AG08395 (cell line): ENCODE measurements at places on chromosomes 3 and 15.

GRCh38 chr3:195173657-195174056, 97.3 kb downstream of the XXYLT1 start:
- DNase-seq: no peak

DNA sequence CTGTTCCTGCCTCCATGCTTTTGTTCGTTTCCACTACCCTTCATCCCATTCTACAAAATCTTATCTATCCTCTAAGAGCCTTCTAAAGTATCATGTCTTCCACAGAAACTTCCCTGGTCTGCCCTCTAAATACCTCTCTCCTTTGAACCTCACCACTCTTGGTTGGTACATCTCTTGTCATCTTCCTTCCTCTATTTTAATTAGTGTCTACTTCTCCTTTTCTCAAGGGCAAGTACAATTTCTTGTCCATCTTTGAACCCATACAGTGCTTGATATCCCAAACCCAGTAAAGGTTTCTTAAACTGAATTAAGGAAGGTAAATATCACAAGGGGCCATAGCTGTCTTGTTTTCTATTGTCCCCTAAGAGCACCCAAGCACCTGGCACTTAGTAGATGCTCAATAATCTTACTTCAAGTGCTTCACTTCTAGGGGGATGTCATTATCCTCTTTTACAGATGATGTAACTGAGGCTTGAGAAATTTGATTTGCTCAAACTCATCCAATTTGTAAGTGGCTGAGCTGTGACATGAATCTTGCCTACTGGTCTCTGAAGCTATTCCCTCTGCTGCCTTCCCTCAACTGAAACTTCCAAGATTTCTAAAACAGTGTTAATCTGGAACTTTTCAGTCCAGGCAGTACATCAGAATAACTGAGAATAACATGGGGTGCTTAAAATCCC, 2.6 kb upstream of the DAPK2 start:
- DNase-seq: no peak

- DNase-seq: no peak
These were observed 121.0 kb upstream of the NUDT16 start for GRCh38 chr3:131260525-131260924.

DNA sequence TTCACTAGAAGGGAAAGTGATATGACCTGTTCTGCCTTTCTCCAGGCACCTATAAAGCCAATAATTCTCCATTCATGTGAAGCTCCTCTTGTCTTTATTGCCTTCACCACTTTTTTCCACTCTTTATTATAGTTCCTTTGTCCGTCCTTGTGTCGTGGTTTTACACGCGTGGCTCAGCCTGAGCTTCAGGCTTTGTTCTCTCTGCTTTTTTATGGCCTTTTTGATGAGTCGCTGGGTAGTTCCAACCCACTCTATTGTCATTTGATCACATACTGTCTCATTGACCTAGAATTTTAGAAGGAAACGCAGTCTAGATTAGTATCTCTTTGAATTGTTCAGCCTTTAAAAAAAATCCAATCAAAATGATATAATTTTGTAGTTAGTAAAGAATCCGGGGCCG, 403.2 kb downstream of the PTPRG start:
- DNase-seq: no peak

GRCh38 chr3:44890852-44891251, 16.4 kb downstream of the TGM4 start:
- DNase-seq: no peak

DNA sequence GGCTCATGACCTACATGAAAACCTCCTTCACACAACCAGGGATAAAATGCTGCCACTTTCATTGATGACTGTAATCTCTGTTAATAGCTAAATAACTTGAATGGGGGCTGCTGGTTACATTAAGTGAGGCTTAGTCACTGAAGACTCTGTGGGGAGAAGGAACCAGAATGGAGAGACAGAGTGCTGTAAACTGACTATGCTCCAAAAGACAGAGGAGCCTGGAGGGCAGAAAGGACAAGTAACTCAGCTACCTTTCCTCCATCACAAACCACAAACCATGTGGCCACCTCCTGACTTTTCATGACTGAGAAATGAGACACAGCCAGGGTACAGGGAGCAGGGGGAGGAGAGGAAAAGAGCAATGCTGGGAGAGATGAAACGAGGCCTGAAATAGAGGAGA, 97.1 kb upstream of the TRIM42 start:
- no peak for DNase-seq

GRCh38 chr15:51312166-51313073, 26.0 kb downstream of the CYP19A1 start:
- no peak for DNase-seq

- DNase-seq: no peak
These were observed 40.7 kb downstream of the SNRK start for GRCh38 chr3:43326891-43327581.

DNA sequence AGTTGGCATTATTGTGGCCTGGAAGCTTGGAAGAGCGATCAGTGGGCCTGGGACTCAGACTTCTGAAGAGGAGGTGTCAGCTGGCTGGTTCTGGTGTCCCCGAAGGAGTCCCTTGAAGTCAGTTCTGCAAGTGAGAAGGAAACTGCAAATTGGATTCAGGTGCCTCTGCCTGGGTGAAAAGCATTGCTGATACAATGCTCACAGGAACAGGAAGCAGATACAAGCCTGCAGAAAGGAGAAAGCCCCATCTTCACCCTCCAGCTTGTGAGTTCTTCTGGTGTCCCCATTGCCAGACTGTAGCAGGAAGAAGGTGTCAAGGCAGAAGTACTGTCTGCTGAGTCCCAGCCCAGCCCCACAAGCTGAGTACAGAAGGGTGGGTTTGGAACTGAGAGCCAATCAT, 271.3 kb downstream of the PLOD2 start:
- no peak for DNase-seq

DNA sequence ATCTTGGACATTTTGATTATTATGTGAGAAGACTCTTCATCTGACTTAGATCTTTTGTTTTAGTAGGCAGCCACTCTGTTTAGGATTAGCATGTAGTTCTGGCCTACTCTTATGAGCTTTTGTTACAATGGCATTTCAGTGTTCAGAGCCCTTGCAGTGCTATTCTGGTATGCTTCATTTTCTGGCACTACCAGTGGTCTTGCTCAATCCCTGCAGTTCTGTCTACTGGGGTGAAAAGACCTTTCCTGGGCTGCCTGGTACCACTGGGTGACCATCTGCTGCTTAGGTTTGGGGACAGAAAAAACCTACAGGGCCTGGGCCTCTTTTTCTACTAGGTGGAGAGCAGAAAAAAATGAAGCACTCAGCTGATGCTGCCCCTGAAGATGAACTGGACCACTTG, 42.5 kb downstream of the IL16 start:
- DNase-seq: peak; percentile 38

DNA sequence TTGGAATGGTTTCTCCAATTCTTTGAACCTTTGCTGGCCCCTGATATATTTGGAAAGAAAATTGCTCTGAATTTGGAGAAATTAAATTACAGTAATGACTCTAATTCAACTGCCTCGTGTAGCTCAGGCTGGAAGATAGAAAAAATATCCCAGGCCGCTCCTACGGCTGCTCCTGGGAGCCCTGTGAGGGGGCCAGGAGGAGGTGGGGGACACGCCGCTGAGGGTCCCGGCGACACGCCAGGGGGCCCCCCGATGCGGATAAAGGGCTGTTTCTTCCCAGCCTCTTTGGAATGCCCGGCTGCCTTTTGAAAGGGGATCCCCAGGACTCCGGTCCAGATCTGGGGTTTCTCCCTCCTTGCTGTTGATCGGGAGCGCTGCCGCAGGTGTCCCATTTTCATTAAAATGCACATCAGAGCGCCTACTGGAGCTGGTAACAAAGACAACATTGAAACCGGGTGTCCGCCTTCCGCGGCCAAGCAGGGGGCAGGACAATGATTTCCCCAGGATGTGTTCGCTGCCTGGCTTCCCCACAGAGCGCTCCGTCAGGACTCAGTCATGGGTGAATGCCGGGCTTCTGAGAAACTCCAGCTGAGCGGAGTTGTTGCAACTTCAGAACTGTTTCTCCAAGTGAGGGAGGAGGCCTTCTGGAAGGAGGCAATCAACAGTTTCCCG, 200.1 kb upstream of the KBTBD8 start:
- peak; percentile 70 for DNase-seq

- DNase-seq: no peak
These were observed 500.6 kb downstream of the MAGI1 start for GRCh38 chr3:65538101-65538500.

- no peak for DNase-seq
These were observed 81.4 kb upstream of the PSMD6 start for GRCh38 chr3:64104691-64105111.

GRCh38 chr3:33064929-33065328, 32.0 kb downstream of the GLB1 start:
- DNase-seq: no peak

DNA sequence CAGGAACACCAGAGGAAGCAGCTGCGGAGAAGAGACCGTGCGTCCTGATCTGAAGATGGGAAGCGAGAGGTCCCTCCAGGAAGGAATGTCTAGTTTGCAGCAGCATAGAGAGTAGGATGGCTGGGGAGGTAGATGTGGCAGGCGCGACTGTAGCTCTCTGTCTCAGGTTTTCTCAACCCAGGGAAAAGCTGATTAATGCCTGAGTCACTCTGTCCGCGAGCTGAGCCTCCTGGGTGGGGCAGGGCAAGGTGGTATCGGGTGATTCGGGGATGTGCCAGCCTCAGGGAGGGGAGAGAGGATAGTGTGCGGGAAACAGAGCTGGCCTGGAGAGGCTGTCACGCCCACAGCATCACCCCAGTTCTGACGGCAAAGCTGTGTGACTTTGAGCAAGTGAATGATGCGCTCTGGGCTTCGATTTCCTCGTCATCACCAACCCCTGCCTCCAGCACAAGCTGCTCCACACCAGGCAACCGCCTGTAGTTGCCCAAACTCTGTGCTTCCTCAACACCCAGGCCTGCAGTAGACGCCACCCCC, 28.4 kb downstream of the CPN2 start:
- peak; percentile 63 for DNase-seq

GRCh38 chr15:76153241-76154197, 93.7 kb downstream of the TMEM266 start:
- no peak for DNase-seq

DNA sequence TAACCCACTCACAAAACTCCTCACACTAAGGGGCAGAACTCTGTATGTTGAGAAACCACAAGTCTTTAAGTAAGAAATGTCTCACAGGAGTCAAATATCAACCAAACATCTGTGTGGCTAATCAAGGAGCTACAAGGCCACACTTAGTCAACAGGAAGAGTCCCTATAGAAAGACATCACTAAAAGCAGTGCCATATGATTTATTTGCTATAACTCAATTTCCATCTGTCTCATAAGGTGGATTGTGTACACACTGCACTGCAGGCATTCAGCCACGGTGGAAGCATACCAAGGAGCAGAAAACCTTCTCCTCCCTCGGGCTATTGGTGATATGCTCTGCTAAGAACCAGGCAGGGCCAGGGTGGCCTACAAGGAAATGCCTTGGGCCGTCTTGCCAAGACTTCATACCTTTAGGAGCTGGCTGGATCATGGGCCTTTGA, 197.6 kb upstream of the CFAP20DC start:
- DNase-seq: no peak

DNA sequence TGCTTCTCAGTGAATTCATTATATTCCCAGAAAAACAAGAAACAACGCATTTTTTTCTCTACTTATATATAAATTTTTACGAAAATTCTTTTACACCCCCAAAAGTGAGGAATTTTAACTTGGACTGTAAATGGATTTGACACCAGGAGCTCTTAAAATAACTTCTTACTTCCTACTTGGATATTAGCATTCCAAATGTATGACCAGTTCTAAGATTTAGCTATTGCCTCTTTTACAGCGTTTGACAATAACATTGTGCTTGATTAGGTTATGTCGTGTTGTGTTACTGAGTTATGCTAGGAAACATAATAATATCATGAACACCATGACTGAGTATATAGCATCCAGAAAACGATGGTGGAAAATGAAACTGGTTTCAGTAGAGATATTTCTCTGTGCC, 177.0 kb downstream of the CNTN6 start:
- DNase-seq: no peak

DNA sequence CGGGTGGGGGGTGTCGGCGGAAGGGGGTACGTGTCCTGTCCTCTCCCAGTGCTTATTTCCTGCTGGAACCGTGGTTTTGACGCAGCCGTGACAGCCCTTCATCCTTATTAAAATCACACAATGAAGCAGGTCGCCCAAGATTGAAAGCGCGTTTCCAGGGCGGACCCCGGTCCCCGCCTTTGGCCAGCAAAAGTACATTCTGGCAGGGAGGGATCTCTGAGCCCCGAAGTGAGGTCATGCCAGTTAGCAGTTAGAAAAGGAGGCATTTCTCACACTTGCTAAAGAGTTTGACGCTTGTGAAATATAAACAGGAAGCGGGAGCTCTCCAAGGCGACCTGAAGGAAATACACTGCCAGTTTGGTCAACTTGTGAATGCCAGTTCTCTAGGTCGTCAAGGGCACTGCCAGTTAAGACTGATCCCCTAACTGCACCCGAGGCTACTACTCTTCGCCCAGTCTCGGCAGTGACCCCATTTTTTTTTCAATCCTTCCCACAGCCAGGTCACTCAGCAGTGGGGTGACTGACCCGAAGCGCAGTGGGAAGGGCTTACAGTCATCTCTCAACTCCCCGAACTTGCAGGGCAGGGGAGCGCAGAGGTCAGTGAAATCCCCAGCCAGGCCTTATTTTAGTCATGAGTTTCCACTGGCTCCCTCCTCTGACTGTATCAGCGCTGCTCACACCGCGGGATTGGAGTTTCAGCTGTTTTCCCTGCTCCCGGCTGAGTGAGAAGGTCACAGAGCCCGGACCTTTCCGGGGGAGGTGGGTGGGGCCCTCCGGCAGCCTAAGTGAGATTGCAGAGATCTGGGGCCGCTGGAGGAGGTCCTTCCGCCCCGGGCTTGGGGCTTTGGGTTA, 2.0 kb upstream of the BHLHE40 start:
- DNase-seq: peak; percentile 58

- peak; percentile 88 for DNase-seq
These were observed 57.6 kb upstream of the SLC6A11 start for GRCh38 chr3:10758304-10759037.

GRCh38 chr3:32186876-32187275, 51.6 kb upstream of the CMTM8 start:
- DNase-seq: no peak

DNA sequence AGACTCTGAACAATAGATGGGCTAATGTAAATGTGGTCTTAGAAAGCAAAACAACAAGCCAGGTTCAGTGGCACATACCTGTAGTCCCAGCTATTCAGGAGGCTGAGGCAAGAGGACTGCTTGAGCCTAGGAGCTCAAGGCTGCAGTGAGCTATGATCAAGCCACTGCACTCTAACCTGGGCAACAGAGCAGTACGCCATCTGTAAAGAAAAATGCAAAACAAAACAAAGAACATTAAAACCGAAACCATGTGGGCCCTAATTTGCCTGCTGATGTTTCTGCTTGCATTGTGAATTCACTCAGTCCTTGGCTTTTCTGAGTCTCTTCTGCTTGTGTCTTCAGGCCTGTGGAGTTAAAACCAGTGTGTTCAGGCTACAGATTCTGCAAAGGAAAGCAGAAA, 56.7 kb downstream of the CCNL1 start:
- no peak for DNase-seq
